ENCODE measurements at places on chromosomes 3 and 15. TPM values are rescaled to one million over a fixed set of nuclear protein-coding genes. Genes with fewer than 3 reads are reported as not detected.

The IGSF10 gene
- polyA plus RNA-seq = 37.0 TPM

The CPN2 gene
- polyA plus RNA-seq = not detected

The CHDH gene
- 4.5 TPM for polyA plus RNA-seq

The GOLGA6L7 gene
- polyA plus RNA-seq = 0.74 TPM

The PLA2G4D gene
- polyA plus RNA-seq = 0.11 TPM

The SUSD5 gene
- 3.8 TPM for polyA plus RNA-seq

The TEX55 gene
- polyA plus RNA-seq = not detected

DNA sequence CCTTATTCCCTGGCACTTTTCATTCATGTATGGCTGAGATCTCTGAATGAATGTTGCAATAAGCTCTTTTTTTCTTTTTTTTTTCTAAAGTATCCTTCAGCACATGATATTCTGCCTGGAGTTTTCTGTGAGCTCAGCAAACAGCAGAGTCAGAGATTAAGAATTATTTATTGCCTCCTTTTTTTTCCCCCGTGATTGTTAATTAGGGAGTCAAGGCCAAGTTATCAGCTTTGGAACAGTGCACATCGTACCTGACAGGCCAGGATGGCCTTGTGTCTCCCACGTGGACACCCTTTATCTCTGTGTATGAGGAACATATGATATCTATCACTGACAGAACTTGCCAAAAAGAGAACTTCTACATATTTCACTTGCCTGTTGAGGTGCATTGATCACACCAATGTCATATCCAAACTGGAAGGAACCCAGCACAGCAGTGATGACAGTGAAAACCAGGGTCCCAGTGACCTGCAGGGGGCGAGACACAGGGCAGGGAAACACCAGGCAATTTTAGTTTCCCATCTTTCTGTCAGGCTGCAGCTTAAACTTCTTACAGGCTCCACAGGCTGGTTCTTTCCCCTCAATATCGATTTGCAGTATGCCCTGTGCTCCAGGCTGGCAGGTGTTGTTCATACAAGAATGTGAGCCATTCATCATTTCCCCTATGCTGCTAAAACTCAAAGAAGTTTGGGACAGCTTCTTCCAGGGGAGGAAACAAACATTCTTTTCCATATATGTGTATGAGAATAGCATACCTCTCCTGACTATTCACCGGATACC, 8.2 kb downstream of the SLC2A2 start:
- DNase-seq = no peak

DNA sequence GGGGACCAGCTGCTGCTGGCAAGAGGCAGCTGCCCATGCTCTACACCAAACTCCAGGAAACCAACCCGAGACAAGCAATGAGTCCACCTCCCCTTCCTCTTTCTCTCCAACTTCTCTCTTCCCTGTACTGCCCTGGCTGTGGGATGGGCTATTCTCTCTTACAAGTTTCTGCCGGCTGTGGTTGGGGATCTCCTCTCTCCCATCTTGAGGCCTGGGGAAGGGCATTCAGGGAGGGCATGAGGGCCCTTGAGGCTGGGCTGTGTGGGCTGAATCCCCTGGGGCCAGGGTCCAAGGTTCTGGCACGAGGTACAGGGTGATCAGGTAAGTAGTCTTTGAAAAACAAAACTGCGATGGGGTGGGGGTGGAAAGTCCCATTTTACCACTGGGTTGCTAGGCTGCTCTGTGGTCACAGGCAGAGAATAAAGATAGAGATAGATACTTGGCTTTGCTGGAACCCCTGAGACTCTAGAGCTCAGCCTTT, 32.3 kb upstream of the CTSH start:
- no peak for DNase-seq

GRCh38 chr3:11290743-11291680, 18.8 kb downstream of the ATG7 start:
- no peak for DNase-seq

GRCh38 chr3:106086038-106086437, 217.2 kb upstream of the CBLB start:
- DNase-seq = no peak

GRCh38 chr3:135982922-135983581, 17.5 kb downstream of the PPP2R3A start:
- DNase-seq = no peak

GRCh38 chr3:180036671-180037455, at the start of gene PEX5L:
Gene PEX5L, minus strand, starts transcription at chr3:180036937. Its CDS starts 338 bp downstream, at chr3:180036599.
- peak; percentile 68 for DNase-seq

GRCh38 chr3:101779822-101780381, 891 bp downstream of the NXPE3 start:
- DNase-seq = peak; percentile 13

DNA sequence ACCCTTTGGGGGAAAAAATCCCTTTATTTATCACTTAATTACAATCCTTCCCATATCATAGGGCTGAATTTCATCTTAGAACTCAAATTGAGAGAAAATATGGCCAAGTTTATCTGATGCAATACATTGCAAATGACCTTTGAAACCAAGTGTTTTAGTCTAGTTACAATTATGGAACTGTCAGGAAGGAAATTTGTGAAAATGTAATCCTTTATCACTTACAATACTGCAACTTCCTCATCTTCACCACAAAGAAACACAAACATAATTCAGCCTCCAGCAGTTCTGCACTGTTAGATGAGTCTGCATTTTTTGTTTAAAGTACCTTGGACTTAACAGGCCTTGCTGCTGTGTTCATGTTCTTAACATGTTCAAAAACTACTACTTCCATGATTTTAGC, 4.6 kb downstream of the CCPG1 start:
- DNase-seq = no peak

DNA sequence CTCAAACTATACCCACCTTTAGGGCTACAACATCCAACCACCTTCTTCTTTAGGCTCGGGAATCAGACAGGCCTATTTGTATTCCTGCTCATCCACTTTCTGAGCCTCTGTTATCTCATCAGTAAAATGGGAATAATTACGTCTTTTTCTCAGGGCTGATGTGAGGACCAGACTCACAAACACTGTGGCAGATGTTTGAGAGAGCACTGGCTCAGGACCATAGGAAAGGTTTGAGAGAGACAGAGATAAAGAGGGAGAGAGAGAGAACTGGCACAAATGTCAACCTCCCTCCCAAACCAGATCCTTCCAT, 4.8 kb upstream of the DAPK2 start:
- DNase-seq = no peak

Measured in left lung (tissue), 14 donors.